Sigmoid colon (tissue), 7 donors: ENCODE measurements at places on chromosomes 7 and 10. TPM values are rescaled to one million over a fixed set of nuclear protein-coding genes. Genes with fewer than 3 reads are reported as not detected.

The OPN1SW gene
- not detected for total RNA-seq

The ACTL6B gene
- total RNA-seq = 0.68 TPM

DNA sequence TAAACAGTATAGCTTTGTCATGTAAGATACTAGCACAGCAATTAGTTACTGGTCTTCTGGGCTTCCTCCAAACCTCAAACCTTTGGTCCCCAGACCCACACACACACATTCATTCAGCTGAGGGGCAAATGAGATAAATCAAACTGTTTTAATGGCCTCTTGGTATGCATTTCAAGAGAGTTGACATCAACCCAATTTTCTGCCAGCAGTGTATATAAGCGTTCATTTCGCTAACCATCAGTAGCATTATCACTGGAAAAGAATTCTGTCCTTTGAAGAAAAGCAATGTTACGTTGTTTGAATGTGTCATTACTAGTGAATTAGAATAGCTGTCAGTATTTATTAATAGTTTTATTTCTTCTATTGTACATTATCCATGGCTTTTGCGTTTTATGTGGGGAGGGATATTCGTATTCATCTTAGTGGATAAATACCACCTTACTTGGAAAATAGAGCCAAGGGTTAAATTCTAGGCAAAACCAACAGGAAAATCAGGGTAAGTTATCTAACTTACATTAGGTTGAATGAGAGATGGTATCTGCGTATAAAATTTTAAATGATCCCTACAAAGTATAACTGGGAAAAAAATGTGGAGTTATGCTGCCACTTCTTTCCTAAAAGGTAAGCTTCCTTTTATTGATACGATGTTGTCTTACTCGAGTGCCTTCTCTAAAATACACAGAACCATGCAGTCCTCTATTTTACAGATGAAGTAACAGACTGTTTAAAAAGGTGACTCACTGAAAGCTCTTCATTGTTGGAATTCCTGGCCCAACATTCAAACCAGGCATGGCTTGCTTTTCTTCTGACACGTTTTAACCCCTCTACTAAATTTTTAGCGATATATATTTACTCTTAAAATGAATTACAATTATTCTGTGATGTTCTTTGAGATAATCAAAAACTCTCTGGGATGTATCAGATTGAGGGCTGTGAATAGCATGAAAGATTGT, 2.0 kb upstream of the ZMYND11 start:
- no peak for DNase-seq
- H3K4me1 ChIP-seq = no peaks in the 10 kb centered on the region
- no peak overlapping the region for H3K4me3 ChIP-seq
- no peaks in the 10 kb centered on the region for H3K36me3 ChIP-seq

- H3K36me3 ChIP-seq = no peaks in the 10 kb centered on the region
- no peak for DNase-seq
- no peak overlapping the region for H3K27ac ChIP-seq
- no peaks in the 10 kb centered on the region for H3K27me3 ChIP-seq
Observed at GRCh38 chr10:107409522-107409921, 245.0 kb upstream of the SORCS1 start.

- H3K27ac ChIP-seq = no peak overlapping the region
- H3K36me3 ChIP-seq = no peaks in the 10 kb centered on the region
- H3K4me1 ChIP-seq = no peaks in the 10 kb centered on the region
- DNase-seq = peak; percentile 24
- H3K4me3 ChIP-seq = no peak overlapping the region
- no peaks in the 10 kb centered on the region for H3K27me3 ChIP-seq
Observed at GRCh38 chr7:150940431-150941102, 37.6 kb downstream of the KCNH2 start.
